ENCODE measurements at places on chromosomes 6 and 20.

DNA sequence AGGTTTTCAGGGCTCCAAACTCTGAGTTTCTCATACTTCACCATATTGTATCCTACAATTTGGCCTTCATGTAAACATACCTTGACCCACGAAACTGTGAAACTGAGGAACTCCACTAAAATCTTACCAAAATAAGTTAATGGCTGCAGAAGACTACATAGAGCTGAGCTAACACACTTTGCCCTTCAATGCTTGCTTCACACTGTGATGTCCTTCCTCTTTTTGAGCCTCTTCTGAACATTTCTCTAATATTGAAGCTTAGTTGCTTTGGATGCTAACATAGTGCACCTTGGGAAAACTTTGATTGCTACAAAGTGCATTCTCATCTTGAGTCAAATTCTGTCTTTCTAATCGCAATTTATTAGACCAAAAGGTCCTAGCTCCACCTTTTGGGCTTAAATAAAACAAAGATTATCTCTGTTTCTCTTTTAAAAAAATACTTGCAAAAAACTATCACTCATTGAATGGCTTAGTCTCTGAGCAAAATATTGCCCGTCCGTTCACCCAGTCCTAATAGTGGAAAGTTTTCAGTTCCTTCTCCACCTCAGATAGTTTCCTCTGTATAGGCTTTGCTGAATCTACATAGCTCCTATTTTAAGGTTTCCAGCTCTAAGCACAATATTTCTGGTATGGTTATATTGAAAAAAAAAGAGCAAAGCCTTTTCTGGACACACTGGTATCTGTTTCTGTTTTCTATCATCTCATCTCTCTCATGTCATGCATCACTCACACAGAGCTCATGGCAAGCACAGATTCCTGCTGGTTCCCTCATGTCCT lies 494.6 kb downstream of the RFPL4B start:
- DNase-seq: no peak

DNA sequence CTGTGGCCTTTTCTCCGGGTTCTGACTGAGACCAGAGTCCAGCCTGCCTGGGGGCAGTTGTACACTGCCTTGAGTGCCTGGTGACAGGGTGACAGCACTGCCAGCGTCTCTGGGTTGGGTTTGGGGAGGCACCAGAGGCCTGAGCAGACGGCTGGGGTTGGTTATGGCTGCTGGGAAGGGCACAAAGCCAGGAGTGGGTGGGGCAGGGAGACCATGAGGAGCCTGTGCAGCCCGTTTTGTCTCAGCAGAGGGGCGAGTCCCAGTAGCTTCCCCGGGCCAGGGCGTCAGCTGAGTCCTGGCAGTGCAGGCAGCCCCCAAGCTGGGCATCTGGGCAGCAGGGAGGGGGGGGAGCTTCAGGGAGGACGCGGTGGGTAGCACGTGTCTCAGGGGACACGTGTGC lies 15.3 kb upstream of the SULF2 start:
- no peak for DNase-seq

DNA sequence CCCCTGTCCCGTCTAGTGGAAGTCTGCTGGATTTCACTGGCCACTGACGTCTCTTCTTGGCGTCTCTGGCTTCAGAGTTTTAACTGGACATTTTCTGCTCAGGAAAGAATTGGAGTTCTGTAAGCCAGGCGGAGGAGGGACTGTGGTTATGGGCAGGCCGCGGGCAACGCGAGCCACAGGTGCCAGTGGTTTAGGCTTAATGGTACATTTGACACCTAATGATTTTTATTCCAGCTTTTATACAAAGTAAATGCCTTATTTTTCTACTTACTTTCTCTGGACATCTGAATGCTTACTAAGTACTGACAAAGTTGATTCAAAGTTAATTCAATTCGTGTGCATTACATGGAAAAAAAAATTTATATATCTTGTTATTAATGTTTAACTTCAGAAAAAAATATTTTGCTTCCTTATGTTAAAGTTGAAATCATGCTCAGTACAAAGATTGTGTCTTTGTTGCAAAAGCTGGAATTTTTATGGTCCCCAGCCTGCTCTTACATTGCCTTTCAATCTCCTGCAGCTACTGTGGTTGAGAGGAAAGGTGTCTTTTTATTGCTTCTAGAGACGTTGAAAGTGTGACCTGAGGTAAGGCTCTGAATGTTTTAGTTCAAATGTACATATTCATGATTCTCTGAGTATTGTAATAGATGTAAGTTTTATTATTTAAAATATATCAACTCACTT lies 231.0 kb downstream of the SMOC2 start:
- DNase-seq: no peak

- DNase-seq: no peak
Observed at GRCh38 chr20:45611054-45611453, 18.5 kb upstream of the WFDC10A start.

DNA sequence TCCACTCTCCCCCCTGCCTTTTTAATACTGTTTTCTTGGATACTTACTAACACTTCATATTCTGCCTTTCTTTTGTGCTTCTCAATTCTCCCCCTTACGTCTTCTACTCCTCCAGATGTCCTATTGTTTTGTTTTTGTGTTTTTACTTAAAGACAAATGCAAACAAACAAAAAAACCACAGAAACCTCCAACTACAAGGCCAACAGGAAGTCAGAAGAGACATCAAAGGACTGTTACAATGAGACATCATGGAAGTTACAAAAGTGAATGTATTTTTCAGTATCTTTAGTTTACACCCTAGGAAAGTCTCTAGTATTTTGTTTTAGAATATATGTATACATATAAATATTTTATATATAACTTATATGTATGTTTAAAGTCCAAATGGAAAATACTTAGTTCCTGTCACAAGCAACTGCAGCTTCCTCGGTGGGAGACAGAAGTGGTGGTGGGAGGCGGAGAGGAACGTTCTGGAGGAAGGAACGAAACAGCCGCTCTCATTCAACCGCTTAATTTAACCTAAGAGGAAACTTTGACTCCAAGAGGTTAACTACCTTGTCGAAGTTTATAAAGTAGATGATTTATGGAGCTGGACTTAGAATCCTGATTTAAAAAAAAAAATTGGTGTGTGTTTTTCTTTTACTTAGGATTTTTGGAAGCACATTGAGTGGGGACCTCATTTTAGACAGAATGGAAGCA lies 168.9 kb upstream of the PDE10A start:
- DNase-seq: no peak

GRCh38 chr6:43952746-43953145 lies 174.5 kb downstream of the MRPL14 start:
- DNase-seq: no peak

DNA sequence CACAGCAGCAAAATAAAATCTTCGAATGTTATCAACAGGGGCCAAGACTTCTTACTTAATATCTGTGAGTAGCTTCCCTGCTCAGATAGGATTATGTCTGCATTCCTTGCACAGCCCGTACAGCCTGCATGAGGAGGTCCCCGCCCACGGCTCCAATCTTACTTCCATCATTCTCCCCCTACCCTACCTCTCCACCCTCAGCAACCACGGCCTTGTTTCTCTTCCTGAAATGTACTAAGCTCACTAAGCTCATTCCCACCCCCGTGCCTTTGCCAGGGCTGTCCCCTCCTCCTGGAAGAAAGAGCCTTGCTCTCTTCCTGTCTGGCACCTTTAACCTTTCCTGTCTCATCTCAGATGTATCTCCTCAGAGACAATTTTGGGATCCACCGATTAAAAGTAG lies 120.4 kb downstream of the BCAS1 start:
- no peak for DNase-seq

GRCh38 chr6:34230653-34231371 lies 5.9 kb upstream of the HMGA1 start:
- DNase-seq: no peak

- no peak for DNase-seq
Observed at GRCh38 chr20:45448270-45448669, 21.3 kb upstream of the WFDC2 start.

DNA sequence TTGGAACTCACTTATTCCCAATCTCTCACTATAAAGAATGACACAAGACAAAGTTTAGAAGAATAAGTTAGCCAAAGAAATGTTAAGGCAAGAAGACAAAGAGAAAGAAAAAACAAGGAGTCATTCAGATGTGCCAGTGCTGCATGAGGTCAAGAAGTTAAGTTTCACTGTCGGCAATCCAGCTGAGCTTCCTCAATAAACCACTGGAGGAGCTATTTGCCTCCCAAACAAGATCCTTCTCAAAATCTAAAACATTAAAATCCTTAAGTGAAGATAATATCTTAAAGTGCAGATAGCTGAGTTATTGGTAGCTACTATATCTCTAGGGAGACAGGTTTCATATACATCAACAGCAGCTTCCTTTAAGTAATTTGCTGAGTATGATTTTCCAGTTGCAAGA lies 512.3 kb downstream of the HDGFL1 start:
- DNase-seq: no peak

GRCh38 chr20:41889844-41890224 lies 271.7 kb upstream of the CHD6 start:
- DNase-seq: no peak

DNA sequence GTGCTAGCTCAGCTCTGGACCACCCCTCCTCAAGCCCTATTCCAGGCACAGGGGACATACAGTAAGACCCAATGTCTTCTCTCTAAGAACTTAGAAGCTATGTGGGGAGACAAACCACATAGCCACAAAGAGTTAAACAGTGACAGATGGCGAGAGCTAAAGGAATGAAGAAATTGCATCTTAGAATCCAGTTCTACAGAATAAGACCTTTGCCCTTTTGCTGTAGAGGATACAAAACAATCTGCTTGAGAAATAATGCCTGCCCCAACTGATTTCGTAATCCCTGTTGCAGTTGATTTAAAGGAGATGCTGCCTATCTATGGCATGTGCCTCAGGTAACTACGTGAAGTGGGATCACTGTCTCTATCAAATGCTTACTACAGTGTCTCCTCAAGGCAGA lies 31.2 kb downstream of the TNFRSF21 start:
- DNase-seq: no peak

DNA sequence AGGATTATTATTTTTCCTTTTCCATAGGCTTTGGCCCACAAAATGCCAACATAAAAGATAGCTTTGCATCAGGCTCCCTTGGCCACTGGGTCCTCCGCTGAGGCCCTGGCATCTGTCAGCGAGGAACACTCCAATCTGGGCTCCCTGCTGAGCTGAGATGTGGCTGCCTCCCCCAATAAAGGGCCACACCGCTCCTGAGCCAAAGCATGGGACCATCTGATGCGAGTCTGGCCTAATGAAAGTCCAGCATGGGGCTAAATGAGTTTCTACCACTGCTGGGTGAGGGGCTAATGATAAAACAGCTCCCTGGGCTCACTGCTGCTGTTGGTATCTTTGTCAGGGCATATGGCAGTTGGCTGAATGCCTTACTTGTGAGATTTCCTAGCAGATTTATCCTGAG lies 817.5 kb upstream of the SLC35B3 start:
- no peak for DNase-seq

- DNase-seq: no peak
Observed at GRCh38 chr20:53287357-53288042, 306.1 kb downstream of the ZNF217 start.

GRCh38 chr20:44776980-44777379 lies 31.3 kb downstream of the KCNK15 start:
- no peak for DNase-seq

DNA sequence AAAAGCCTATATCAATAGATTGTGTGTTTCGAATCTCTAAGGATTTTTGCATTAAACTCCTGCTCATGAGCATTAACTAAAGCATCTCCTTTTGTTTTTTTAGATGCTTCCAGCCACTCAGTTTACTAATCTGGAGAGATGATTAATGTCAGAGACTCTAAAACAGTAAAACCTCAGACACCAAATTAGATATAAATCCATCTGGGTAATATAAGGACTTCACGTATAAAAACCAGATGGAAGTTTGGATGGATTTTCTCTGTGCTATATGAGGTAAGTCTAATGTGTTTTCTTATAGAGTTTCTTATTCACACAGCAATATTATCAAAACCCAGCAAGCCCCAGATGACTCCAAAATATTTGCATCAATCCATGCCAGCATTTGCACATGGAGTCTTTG lies 137.2 kb downstream of the SYNE1 start:
- DNase-seq: no peak

DNA sequence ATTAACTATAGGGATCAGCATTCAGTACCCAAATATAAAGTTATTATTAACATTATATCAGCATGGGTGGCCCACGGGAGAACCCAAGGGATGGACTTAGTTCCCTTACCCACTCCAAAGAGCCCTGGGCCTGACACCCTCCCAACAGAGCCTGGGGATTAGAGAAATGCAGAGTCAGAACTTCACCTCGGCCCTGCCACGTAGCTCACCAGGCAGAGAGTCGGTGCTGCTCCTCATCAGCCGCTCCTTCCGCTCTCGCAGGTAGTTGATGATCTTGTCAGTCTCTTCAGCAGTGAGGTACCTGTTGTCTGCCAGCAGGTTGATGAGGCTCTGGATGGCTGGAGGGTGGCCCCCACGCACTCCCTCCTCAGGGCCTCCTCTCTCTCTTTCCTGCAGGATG lies 26.6 kb downstream of the NCOA5 start:
- DNase-seq: no peak

GRCh38 chr20:25504366-25505135 lies 80.8 kb downstream of the NINL start:
- DNase-seq: no peak

GRCh38 chr20:56259948-56260347 lies 11.4 kb downstream of the MC3R start:
- DNase-seq: no peak

DNA sequence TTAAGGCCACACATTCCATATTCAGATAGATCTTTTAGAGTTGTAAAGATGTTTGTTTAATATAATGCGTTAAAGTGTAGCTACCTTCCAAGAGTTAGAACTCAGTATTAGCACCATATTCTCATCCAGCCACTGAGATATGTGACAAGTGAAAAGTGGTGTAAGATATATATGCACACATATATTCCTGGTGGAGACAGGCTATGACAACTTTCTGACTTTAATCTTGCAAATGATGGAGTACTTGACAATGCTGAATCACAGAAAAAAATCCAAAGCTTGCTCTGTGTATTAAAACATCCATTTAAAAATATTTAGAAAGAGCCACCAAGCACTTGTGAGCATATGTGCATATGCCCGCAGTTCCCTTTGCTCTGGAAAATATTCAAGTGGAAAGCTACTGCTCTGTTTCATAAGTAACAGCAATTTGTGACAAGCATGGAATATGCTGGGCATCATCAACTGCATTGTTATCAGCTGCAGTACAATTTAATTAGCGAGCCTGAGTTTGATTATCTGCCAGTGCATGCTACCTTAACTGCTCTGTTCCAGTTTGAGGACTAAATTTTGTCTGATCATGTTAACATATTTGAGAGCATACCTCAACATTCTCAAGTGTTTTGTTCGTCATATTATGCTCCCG lies 64.8 kb downstream of the VIP start:
- no peak for DNase-seq

- no peak for DNase-seq
Observed at GRCh38 chr6:129744201-129744879, 34.4 kb upstream of the ARHGAP18 start.

- no peak for DNase-seq
Observed at GRCh38 chr6:25165177-25165576, 114.0 kb upstream of the CARMIL1 start.

DNA sequence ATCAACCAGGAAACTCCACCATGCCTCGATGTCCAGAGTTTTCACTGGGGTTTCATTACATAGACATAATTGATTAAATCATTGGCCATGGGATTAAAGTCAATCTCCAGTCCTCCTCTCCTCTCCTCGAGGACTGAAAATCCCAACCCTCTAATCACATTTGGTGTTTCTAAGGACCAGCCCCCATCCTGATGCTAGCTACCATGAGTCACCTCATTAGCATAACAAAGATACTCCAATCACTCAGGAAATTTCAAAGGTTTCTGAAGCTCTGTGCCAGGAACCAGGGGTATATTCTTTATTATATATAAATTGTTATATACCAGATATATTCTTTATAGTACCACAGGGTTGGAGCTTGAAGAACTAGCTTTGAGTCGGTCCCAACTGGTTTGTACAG lies 212.9 kb upstream of the PRND start:
- DNase-seq: no peak
